ENCODE measurements at places on chromosomes 12 and 14.

GRCh38 chr14:37592482-37593408 is 2.3 kb downstream of the FOXA1 start:
- DNase-seq: peak; percentile 58

GRCh38 chr12:88993651-88994050 is 358.6 kb downstream of the DUSP6 start:
- DNase-seq: peak; percentile 65

- no peak for DNase-seq
These were observed 135.2 kb downstream of the ADGRD1 start for GRCh38 chr12:131088701-131089530.

DNA sequence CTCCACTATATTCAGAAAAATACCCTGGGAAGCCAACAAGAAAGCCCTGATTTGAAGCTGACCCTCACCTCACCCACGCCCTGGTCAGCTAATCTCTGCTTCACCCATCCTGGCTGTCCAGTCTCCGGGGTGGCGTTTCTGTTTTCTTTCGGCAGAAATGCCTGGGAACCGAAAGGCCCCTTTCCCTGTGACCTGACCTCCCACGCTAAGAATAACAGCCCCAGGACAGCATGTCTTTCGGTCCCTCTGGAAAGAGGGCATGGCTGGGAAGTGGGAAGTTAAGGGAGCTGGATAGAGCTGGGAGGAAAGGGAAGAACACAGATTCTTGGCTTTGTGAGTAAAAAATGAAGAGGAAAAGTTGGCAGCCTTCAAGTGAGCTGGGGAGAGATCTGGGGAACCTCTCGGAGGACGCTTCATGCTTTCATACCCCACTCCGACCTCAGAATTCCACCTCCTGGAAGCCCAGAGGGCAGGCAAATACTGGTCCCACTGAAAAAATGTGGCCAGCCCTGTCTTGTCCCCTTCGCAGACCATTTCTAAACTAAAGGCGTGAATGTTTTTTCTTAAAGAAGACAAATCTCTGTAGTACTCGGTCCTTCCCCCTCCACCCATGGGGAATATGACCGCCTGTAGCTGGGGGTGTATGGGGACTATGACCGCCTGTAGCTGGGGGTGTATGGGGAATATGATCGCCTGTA is 163.0 kb upstream of the FKBP4 start:
- DNase-seq: no peak

DNA sequence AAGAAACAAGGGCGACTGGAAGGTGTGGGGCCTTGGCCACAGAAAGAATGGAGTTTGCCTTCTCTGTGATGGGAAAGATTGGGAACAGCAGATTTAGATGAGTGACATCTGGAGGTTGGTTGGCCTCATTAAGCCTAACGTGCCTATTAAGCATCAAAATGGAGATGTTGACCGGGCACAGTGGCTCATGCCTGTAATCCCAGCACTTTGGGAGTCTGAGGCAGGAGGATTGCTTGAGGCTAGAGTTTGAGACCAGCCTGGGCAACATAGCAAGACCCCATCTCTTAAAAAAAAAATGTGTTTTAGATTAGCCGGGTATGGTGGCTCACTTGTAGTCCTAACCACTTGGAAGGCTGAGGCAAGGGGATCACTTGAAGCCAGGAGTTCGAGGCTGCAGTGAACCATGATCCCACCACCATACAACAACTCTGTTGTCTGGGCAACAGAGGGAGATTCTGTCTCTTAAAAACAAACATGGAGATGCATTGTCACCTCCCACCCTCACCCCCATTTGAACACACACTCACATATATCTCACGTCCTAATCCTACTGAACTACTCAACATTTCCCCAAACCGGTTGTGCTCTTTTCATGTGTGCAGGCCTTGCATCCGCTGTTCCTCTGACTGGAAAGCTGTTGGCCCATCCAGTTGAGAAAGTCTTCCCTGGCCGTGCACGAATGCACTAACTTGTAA is 172.1 kb downstream of the ETV6 start:
- no peak for DNase-seq
